Hippocampal formation (tissue), 2 donors: ENCODE measurements at places on chromosomes 7 and 10.

- DNase-seq, result no peak
These were observed 605.6 kb upstream of the CNTNAP2 start for GRCh38 chr7:145511004-145511403.

DNA sequence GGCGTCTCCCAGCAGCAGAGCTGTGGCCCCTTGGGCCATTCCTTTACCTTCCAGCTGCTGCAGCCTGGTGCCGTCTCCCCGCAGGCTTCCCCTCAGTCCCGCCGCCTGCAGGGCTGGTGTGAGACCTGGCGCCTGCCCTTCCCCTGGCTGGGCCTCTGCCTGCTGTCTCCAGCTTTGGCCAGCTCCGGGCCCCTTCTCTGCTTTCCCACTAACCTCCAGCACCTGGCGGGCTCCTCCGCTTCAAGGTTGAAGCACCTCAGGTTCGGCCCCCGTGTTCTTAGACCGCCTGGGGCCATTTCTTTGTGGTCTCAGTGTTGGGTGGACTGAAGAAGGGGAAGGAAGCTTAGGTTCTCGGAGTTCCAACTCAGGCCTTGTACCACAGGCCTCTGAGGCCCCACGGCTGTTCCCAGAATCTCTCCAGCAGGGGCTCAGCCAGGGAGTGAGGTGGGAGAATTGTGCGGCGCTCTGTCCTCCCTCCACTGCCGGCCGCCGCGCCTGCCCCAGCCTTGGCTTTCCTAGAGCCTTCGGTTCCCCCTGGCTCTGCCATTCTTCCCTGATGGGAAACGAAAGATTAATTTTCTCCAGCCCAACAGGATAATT, 30.3 kb downstream of the GBX1 start:
- DNase-seq, result no peak

GRCh38 chr10:112308125-112308502, 24.9 kb downstream of the TECTB start:
- DNase-seq, result no peak

DNA sequence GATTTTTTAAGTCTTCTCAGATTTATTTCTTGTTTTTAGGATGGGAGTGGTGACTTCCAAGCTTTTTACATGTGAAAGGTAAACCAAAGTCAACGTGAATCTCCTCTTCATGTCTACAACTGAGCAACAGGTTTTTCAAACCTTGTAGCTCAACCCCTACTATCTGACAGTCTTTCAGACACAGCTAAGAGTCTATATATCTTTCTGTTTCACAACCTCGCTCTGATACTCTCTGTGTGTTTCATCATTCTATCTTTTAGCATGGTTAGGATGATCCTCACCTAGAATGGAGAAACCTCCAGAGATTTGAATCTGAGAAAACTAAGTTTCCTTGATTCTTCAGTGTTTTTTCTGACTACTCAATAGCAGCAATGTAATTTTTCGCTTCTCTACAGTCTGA, 96.1 kb downstream of the EPDR1 start:
- DNase-seq, result no peak

GRCh38 chr7:31122649-31123058, 70.5 kb downstream of the ADCYAP1R1 start:
- peak; percentile 42 for DNase-seq

GRCh38 chr10:116306847-116307246, 17.4 kb upstream of the CCDC172 start:
- DNase-seq, result no peak

GRCh38 chr7:79787623-79788022, 334.2 kb upstream of the MAGI2 start:
- no peak for DNase-seq

GRCh38 chr10:123962756-123963530, 71.3 kb upstream of the CPXM2 start:
- no peak for DNase-seq

DNA sequence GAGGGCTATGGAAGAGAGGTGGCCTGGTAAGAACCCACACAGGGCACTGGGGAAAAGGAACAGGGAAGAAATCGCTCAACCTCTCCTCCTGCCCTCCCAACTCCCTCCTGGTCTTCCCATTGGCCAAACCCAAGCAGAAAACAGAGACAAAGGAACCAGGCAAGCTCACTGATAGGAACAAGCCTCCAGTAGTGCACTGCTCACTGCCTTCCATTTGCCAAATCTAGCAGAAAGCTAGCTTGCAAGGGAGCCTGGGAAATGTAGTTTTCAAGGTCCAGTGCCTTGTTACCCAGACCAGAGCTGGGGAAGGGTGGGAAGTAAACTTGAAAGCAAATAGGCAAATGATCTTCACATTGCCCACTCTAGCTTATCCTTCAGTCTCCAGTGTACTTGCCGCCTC, 556.1 kb upstream of the AUTS2 start:
- no peak for DNase-seq

GRCh38 chr7:158828133-158829020, 932 bp downstream of the ESYT2 start:
- DNase-seq, result no peak

DNA sequence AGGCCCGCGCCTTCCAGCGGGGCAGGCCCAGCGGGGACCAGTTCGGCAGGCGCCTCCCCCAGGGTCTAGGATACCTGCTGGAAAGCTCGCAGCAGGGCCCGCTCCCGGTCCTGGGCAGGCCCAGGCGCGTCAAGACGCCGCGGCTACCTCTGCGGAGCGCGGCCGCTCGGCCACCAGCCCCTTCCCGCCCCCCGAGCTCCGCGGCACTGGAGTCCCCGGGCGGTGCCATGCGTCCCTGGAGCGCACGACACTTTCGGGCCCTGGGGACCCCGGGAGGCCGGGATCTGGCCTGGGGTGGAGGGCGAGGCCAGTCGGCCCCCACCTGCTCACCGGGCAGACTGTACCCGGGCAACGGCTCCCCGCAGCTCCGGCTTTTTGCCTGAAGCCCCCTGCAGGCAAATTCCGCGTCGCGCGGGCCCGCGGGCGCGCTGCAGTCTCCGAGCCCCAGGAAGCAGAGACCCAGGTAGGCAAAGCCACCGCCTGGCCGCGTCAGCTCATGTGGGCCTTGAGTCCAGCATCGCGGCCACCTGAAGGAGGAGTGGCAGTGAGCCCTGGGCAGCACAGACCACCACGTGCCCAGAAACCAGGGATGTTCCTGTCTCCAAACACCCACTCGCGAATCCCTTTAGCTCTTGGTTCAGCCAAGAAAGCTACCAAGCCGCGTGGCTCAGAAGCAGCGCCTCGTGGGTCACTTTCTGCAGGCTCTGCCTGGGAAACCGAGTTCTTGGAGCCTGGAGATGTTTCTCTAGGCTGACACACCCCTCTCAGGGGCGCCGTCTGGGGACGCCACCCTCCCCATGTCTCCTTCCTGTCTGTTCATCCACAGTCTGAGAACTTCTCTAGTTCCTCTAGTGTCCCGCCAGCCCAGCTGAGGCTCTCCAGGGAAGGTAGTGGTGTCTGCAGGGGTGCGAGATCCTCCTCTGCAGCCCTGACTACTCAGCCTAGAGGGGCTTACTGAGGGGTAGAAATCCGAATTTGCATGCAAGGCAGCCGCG, 46.1 kb upstream of the APBB1IP start:
- DNase-seq, result no peak

- no peak for DNase-seq
These were observed 152.9 kb downstream of the NRF1 start for GRCh38 chr7:129764247-129765084.

DNA sequence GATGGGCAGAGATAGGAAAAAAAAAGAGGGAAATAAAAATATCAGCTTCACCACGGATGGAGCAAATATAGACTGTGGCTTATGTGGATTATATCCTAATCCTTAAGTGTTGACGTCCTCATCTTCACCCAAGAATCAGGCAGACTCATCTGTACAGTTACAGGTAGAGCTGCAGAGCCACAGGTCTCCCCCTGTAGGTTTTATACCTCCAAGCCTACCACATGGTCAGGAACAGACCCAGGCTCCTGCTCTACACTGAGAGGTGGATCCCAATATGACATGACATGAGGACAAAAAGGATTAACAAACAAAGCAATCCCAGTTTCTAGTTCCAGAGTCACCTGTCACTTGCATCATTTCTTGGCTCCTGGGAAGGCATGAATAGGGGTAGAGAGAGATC, 400.8 kb downstream of the SEMA3D start:
- DNase-seq, result no peak

DNA sequence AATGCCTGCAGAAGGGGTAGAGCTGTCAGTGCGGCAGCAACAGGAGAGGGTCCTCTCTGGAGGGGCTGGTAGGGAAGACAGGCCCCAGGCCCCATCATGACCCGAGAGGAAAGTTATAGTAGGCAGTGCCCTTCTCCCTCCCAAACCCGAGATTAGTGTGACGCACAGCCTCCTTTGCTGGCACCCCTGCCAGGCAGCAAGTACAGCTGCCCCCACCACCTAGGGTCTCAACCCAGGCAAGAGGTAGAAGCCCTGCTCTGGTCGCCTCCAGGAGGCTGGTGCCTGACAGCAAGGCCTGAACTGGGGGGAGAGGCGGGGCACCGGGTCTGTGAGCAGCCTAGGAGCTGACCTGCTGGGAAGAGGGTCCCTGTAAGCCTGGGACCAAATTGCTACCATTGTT, 15.5 kb downstream of the LOXL4 start:
- no peak for DNase-seq

GRCh38 chr10:104424719-104425118, 71.1 kb downstream of the CFAP58 start:
- DNase-seq, result no peak

GRCh38 chr7:152597507-152597906, 78.4 kb downstream of the XRCC2 start:
- DNase-seq, result no peak

GRCh38 chr10:4385231-4385870, 440.7 kb upstream of the AKR1E2 start:
- no peak for DNase-seq

DNA sequence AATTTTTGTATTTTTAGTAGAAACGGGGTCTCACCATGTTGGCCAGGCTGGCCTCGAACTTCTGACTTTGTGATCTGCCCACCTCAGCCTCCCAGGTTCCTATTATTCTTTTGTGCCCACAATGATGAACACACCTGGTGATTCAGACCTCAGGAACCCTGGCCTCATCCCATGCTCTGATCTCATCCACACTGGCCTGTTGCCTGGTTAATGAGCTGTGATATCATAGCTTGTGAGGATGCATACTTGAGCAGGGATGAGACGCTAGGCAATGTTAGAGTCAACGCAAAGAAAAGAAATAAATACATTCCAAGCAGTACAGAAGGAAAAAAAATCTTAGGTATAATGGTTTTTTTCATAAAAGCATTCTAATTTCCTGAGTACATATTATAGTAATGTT, 82.4 kb upstream of the RNF32 start:
- no peak for DNase-seq

DNA sequence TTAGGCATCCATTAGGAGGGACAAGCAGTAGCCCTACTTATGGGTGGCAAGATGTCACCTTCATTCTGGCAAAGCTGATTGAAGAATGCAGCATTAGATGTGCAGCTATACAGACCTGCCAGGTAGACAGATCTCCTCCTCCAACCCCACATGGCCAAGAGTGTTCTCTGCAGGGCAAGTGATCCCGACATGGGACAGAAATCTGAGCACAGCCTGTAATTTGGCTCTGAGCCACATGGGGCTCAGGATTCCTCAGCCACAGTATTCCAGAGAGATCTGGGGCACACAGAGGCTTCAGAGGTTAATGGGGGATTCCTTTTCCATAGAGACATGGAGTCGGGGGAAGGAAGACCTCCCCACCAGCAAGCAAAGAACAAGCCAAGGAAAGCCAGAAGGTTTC, 58.7 kb upstream of the GDF10 start:
- DNase-seq, result no peak

DNA sequence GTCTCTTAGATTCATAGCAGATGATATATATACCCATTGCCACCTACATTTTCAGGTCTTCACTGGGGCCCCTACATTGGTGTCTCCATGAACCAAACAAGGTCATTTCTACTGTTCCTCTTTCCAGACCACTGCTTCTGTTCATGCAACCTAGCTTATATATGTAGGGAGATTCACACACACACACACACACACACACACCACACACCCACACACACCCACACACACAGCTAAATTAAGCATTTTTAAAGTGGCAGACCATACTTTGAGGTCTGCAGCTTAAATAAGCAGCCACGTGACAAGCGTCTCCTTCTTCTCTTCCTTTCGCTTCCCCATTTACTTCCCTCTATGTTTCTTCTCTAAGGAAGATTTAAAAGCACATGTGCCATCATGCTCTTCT, 70.0 kb upstream of the CC2D2B start:
- DNase-seq, result no peak

- DNase-seq, result no peak
These were observed 36.6 kb downstream of the SCIN start for GRCh38 chr7:12607134-12607533.

DNA sequence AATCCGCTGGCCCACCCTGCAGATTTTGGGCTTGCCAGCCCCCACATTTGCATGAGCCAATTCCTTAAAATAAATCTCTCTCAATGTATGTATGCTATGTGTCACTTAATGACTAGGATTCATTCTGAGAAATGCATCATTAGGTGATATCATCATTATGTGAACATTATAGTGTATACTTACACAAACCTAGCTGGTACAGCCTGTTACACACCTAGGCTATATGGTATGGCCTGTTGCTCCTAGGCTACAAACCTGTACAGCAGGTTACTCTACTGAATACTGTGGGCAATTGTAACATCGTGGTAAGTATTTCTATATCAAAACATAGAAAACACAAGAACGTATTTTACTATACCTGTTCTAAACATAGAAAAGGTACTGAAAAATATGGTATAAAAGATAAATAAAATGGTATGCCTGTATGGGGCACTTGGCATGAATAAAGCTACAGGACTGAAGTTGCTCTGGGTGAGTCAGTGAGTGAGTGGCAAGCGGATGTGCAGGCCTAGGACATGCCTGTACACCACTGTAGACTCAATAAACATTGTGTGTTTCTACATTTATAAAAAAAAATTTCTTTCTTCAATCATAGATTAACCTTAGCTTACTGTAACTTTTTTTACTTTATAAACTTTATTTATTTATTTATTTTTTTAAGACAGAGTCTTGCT, 135.9 kb downstream of the ABCA13 start:
- no peak for DNase-seq

DNA sequence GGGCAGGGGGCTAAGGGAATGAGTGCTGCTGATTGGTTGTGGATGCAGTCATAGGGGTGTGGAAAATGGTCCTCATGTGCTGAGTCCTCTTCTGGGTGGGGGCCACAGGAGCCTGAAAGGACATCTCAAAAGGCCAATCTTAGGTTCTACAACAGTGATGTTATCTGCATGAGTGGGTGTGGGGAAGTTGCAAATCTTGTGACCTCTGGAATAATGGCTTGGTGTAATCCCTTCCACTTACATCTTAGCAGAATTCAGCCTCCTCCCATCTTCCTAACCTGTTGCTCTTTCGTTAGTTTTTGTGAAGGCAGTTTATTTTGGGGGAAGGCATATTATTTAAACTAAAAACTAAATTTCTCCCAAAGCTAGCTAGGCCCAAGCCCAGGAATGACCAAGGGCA, 42.0 kb upstream of the OIT3 start:
- no peak for DNase-seq

- no peak for DNase-seq
These were observed 117.3 kb downstream of the THSD7A start for GRCh38 chr7:11714676-11715075.

DNA sequence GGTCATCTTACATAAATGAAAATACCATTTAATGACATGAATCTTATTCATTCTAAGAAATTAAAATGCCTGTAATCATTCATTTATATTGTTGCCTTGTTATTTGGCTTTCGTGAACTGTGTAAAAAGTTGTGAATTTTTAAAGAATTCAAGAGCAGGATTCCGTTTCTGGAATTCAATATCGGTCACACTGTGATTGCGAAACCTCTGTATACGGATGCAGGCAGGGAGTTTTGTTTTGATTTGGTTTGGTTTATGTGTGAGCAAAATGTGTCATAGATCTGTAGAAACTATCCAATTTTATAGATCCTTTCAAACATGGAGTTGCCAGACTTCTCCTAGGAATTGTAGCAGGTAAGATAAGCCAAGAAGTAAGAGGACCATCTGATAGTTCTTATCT, 441.4 kb downstream of the DPP6 start:
- DNase-seq, result no peak
